ENCODE measurements at places on chromosomes 3 and 15.

DNA sequence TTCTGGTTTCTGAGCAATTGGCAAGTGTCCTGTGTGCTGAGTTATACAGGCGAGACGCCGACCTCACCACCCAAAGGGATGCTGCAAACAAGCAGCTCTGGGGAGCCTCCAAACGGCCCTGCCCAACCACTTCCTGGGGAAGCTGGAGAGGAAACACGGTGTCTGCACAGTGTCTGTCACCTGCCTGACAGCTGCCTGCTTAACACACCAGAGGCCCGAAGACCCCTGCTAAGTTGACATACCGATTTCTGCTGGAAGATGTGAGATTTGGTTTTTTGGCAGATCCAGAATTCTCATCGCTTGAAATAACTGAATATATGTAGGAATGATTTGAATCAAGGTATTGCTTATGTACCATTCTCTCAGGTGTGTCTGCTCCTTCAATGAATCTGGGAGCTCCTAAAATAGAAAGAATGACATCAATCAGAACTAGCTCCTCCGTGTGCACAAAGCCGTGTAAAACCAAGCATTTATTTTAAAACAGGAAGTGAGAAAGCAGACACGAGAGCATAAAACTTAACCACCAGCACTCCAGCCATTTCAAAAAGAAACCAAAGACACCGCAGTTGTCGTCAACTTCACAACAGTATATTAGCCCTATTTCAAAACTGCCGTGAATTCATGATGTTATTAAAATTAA lies 27.2 kb downstream of the LRRC2 start:
- DNase-seq = no peak

- no peak for DNase-seq
Measured at GRCh38 chr3:143784446-143784845, 63.8 kb downstream of the SLC9A9 start.

GRCh38 chr15:96049766-96050165 lies 280.7 kb upstream of the NR2F2 start:
- DNase-seq = no peak

DNA sequence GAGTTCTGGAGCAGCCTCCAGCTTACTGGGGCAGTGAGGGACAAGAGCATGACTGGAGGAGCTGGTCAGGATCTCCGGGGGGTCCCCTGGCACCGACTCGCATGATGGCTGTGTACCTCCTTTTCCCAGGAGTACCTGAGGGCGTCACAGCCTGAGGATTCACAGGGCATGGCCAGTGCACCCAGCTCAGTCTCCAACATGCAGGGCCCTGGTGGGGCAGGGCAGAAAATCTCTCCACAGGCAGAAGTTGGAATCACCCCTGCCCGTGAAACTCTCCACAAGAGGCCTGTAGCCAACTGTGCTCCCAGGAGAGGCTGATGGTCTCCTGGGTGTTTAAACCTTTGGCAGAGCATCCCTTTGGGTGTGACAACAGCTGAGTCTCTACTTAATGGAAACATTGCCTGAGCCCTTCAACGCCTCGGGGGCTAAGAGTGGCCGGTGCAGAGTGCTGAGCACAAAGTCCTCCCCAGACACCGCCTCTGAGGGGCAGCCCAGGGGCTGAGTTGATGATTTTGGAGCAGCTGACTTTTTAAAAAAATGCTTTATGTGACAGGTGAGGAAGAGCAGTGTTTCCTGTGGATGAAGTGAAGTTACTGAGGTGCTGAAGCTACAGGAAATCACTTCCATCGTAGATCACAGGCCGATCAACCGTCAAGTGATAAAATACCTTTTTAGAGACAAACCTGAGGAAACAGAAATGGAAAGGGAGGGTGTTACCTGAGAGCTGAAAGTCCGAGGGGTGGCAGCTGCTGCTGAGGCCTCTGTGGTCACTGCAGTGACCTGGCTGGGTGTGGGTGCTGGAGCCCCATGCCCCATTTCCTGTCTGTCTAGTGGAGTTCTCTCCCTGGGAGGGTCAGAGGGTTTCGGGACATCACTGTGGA lies 21.9 kb upstream of the CXCR6 start:
- DNase-seq = no peak

DNA sequence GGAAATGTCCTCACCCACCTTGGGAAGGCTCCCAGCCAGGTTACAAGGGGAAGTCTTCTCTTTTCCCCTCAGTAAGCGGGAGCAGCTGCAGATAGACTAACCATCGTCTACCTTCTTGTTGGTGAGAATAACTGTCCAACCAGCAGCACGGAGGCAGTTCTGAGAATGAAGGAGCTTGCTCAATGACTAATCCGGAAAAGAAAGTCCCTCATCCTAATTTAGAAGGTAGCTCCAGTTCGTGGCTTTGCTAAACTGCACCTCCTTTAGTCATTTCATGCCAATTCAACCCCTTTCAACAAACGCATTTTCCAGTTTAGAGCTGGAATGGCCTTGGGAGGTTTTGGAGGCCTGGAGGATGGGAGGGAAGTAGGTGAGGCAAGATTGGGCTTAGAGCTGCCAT lies 527.4 kb upstream of the PROK2 start:
- no peak for DNase-seq

DNA sequence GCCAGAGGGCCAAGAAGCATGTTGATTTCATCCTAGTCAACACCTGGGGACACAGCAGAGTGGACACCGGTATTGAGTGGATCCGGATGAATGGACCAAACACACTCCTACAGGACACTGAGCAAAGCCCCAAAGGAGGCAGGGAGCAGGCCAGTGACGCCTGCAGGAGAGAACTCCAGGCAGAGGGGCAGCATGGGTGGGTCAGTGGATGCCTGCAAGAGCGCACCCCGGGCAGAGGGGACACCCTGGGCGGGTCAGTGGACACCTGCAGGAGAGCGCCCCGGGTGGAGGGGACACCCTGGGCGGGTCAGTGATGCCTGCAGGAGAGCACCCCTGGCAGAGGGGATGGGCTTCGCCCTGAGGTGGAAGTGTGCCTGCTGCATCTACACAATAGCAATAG lies 27.6 kb upstream of the HRH1 start:
- no peak for DNase-seq

DNA sequence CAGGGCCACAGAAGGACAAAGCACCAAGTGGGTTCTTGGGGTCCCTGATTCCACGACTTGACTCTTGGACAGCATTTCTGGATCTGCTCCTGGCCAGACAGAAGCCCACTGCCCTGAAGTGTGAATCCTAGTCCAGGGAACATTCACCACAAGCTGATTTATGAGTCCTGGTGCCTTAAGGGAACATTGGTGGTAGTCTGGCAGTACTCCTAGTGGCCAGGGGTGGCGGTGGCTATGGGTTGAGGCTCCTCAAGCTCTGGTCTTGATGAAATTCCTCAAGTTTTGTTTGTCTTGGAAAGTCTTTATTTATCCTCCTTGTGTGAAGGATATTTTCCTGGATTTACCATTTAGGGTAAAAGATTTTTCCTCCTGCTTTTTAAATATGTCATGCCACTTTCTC lies 307.5 kb downstream of the PYDC2 start:
- no peak for DNase-seq

DNA sequence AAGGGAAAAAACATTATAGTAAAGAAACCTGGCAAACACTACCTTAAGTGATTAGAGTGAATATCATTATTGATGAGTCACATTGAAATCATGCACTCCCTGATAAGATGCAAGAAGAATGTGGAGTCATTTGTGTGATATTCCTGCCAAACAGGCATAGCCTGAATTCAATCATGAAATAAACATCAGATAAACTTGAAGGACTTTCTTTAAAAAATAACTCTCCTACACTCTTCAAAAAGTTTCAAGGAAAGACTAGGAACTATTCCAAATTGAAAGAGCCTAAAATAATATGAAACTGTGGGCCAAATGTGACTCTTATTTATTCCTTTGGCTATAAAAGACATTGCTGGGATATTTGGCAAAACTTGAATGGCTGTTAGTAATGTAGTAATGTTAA lies 625.7 kb upstream of the LMCD1 start:
- DNase-seq = no peak

- DNase-seq = no peak
Measured at GRCh38 chr15:78629716-78630065, 8.9 kb upstream of the CHRNA3 start.

DNA sequence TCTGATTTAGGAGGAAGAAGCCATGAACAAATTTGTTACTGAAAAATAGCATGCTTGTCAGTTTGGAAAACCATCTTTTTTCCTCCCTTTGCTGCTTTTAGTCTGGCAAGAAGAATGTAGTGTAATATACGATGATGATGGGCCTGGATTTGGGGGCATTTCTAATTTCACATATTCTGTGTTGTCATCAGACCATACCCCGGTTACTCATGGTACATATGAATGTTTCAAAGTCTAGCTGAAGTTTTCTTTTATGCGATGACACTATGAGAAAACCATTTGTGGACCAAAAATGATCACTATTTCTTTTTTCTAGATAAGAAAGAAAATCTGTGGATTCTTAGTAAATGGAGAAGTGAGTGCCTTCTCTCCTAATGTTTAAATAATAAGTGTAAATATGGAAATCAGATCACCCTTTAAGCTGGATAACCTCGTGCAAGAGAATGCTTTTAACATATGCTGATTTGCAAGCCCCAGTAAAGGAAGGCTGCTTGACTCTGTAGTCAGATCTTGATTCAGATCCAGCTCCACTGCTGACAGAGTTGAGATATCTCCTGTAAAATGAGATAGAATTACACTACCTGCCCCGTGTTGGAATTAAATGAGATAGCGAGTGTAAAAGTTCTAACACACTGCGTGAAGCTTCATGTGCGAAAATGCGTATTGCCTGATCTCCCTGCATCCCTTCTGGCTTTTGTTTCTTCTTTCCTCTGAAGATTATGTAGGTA lies 3.0 kb downstream of the MEF2A start:
- DNase-seq = no peak

DNA sequence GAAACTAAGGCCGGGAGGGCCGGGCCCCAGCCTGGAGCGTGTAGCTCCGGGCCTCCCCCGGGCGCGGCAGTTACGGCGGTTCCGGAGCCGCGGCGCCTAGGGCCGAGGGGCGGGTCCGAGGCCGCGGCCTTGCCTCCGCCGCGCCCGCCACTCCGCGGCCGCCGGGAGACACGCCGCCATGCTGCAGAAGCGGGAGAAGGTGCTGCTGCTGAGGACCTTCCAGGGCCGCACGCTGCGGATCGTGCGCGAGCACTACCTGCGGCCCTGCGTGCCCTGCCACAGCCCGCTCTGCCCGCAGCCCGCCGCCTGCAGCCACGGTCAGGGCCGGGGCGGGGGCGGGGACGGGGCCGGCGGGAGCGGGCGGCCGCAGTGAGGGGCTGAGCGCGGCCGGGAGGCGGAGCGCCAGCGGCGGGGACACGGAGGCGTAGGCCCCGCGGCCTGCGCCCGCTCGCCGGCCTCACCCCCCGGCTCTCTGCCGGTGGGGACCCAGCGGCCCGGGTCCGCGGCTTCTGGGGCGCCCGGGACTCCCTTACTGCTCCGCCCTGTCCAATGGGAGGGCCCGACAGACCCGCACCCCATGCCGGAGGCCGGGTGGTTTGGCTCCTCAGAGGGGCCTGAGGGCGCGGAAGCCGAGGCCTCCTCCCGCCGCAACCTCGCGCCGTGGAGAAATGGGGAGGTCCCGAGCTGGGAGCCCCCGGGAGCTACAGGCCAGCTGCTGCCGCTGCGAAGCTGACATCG lies at the start of gene DIS3L:
TSS of gene DIS3L (plus strand) at position 150 of the 738 bp plus-strand sequence. CDS start at position 179, 29 bp downstream.
- DNase-seq = no peak

DNA sequence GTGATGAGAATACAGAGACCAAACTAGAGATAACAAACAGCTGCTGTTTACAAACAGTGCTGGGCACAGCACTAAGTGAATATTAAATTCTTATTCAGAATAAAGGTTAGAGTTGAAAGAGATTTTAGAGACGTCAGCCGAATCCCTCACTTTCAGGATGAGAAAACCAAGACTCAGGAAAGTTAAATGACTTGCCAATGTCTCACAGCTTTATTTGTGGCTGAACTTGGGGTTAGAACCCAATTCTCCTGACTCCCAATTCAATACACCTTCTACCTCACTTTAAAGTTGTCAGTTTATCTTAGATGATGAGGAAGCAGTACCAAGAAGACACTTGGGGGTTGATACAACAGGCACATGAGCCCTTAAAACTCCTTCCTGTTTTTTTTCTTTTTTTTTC lies 180.9 kb downstream of the GAP43 start:
- DNase-seq = no peak

GRCh38 chr3:183828538-183828870 lies 3.1 kb upstream of the MAP6D1 start:
- no peak for DNase-seq

DNA sequence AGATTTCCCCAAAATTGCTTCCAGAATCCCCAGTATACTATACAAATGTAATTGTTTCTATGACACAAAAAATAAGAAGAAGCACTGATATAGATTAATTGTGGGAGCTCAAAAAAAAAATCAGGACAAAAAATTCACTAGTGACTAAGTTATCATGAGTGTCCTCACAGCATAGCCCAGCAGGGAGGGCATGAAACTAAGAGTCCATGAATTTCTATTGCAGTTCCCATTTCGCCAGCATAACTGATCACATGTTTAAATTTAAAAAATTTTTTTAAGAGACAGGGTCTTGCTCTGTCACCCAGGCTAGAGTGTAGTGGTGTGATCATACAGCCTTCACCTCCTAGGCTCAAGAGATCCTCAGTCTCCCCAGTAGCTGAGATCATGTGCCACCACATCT lies 10.6 kb downstream of the NCEH1 start:
- DNase-seq = no peak

- DNase-seq = no peak
Measured at GRCh38 chr3:72887705-72888545, at the start of gene GXYLT2. TSS of gene GXYLT2 (plus strand) at chr3:72888046. CDS start at chr3:72888234, 188 bp downstream.

GRCh38 chr3:184821034-184821433 lies 9.1 kb downstream of the VPS8 start:
- DNase-seq = no peak
